Tibial nerve (tissue), 4 donors: ENCODE measurements at places on chromosomes 5 and 9. TPM values are rescaled to one million over a fixed set of nuclear protein-coding genes. Genes with fewer than 3 reads are reported as not detected.

EIF4E1B gene
- total RNA-seq, result not detected

GRCh38 chr5:5826911-5827310, 404.4 kb downstream of the ICE1 start:
- H3K36me3 ChIP-seq, result no peaks in the 10 kb centered on the region
- DNase-seq, result no peak
- H3K27ac ChIP-seq, result no peak overlapping the region
- no peak overlapping the region for H3K4me3 ChIP-seq

PCDHB7 gene
- total RNA-seq, result 7.1 TPM

MROH2B gene
- total RNA-seq, result not detected

GRCh38 chr9:4305065-4305985, 5.5 kb upstream of the GLIS3 start:
- no peaks in the 10 kb centered on the region for H3K36me3 ChIP-seq
- DNase-seq, result no peak
- H3K4me3 ChIP-seq, result no peak overlapping the region
- H3K4me1 ChIP-seq, result no peaks in the 10 kb centered on the region
- H3K27me3 ChIP-seq, result no peaks in the 10 kb centered on the region
- no peak overlapping the region for H3K27ac ChIP-seq

GRCh38 chr5:6714226-6715041, 1.2 kb downstream of the TENT4A start:
- peak overlapping the region; percentile 67 for H3K4me3 ChIP-seq
- H3K27me3 ChIP-seq, result no peaks in the 10 kb centered on the region
- H3K27ac ChIP-seq, result no peak overlapping the region
- DNase-seq, result no peak
- no peaks in the 10 kb centered on the region for H3K36me3 ChIP-seq
- peaks cover 37% of the 10 kb centered on the region for H3K4me1 ChIP-seq

DNA sequence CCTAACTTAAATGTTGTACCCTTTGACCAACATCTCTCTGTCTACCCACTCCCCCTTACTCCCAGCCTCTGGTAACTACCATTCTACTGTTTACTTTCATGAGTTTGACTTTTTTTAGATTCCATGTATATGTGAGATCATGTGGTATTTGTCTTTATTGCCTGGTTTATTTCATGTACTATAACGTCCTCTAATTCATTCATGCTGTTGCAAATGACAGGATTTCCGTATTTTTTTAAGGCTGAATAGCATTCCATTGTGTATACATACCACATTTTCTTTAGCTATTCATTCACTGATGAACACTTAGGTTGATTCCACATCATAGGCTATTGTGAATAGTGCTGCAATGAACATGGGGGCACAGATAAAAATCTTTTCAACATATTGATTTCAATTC, 11.8 kb upstream of the NDUFB6 start:
- H3K4me3 ChIP-seq, result no peak overlapping the region
- no peak overlapping the region for H3K27ac ChIP-seq
- no peaks in the 10 kb centered on the region for H3K4me1 ChIP-seq
- H3K36me3 ChIP-seq, result no peaks in the 10 kb centered on the region
